ENCODE measurements at places on chromosomes 3 and 15. TPM values are rescaled to one million over a fixed set of nuclear protein-coding genes. Genes with fewer than 3 reads are reported as not detected.

The CHRFAM7A gene
- 1.0 TPM for total RNA-seq

The LRRC31 gene
- not detected for total RNA-seq

The SLC28A2 gene
- not detected for total RNA-seq

The LRRC2 gene
- total RNA-seq = not detected

The GOLGA8K gene
- total RNA-seq = 0.49 TPM

The ROBO2 gene
- total RNA-seq = not detected

The MESP2 gene
- not detected for total RNA-seq

The FANCD2OS gene
- total RNA-seq = not detected

DNA sequence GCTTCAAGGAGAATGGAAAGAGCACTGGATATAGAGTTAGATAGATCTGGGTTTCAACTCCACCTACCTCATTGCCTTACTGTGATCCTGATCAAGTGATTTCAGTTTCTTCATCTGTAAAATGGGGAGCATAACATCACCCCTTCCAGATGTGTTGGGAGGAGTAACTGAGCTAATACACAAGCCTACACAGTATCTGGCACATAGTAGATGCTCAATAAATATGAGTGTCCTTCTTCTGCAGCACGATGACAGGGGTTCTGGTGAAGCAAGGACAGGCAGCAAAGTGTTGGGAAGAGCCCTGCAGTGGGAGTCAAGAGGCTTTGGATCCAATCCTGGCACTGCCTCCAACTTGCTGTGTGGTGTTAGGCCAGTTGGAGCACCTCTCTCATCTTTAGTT, 270.0 kb downstream of the UACA start:
- no peak for DNase-seq
- no peak overlapping the region for H3K4me3 ChIP-seq
- peaks cover 20% of the 10 kb centered on the region for H3K27me3 ChIP-seq
- H3K36me3 ChIP-seq = no peaks in the 10 kb centered on the region
- H3K27ac ChIP-seq = peak overlapping the region; percentile 66

- H3K27me3 ChIP-seq = peaks cover 5% of the 10 kb centered on the region
- no peak for DNase-seq
- H3K27ac ChIP-seq = no peak overlapping the region
- H3K36me3 ChIP-seq = no peaks in the 10 kb centered on the region
- H3K4me1 ChIP-seq = no peaks in the 10 kb centered on the region
Observed at GRCh38 chr15:39327005-39327730, 253.7 kb upstream of the THBS1 start.

DNA sequence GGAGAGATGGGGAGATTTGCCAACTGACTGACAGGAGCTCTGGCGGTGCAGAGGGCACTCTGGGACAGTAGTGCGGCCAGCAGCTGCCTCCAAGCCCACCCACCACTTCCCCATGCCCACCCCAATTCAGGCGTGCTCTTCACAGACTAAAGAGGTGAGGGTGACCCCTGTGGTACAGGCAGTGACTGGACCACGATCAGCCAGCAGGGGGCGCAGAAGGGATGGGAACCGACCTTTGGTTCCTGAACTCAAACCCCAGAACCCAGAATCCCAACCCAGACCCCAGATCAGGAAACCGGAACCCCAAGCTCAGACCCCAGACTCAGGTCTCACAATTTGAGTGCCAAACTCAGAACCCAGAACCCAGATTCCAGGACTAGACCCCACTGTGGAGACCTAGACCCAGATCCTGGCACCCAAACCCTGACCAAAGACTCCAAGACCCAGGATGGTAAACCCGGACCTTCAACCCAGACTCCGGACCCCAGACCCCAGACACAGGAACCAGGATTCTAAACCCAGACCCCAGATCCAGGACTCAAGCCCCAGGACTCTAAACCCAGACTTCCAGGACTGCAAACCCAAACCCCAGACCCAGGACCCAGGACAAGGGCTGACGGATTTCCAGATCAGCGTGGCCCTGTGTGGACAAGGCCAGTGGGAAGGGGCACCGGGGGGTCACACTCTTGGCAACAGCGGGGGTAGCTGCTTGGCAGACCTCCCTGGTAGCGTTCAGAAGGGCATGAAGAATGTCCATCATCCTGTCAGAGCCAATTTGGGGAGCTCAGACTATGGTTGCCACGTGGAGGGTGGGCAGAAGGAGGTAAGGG, 3.7 kb upstream of the MYL3 start:
- H3K36me3 ChIP-seq = no peaks in the 10 kb centered on the region
- no peaks in the 10 kb centered on the region for H3K27me3 ChIP-seq
- peak; percentile 87 for DNase-seq
- H3K4me3 ChIP-seq = no peak overlapping the region

GRCh38 chr15:68518046-68518445, 60.7 kb upstream of the CORO2B start:
- peaks cover 8% of the 10 kb centered on the region for H3K27me3 ChIP-seq
- no peak for DNase-seq
- H3K36me3 ChIP-seq = no peaks in the 10 kb centered on the region
- no peak overlapping the region for H3K4me3 ChIP-seq
- H3K27ac ChIP-seq = no peak overlapping the region
- no peaks in the 10 kb centered on the region for H3K4me1 ChIP-seq

GRCh38 chr3:191859531-191859930, 398.6 kb downstream of the PYDC2 start:
- H3K4me3 ChIP-seq = no peak overlapping the region
- no peaks in the 10 kb centered on the region for H3K27me3 ChIP-seq
- no peaks in the 10 kb centered on the region for H3K36me3 ChIP-seq
- no peak for DNase-seq

- H3K27me3 ChIP-seq = peaks cover 7% of the 10 kb centered on the region
- H3K4me1 ChIP-seq = no peaks in the 10 kb centered on the region
- no peak overlapping the region for H3K4me3 ChIP-seq
- no peak overlapping the region for H3K27ac ChIP-seq
- no peak for DNase-seq
Observed at GRCh38 chr3:194287374-194287773, 63.8 kb downstream of the CPN2 start.

DNA sequence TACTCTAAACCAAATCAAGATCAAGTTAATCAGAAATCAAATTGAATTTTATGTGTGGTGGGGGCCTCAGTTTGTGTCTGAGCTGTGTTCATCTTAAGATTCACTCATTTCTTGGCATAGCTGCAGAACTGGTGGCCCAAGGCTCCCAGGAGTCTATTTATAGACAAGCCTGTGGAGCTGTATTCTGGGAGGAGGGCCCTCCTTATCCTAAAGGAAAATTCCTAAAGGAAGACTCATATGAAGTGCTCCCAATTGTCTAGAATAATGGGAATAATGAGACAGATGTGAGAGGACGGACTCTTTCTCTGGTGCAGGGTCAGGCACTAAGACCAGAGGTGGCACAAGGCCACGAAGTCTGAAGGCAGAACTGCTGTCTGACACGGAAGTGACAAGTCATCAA, 38.9 kb downstream of the C3orf85 start:
- H3K27me3 ChIP-seq = no peaks in the 10 kb centered on the region
- no peak overlapping the region for H3K27ac ChIP-seq
- no peaks in the 10 kb centered on the region for H3K4me1 ChIP-seq
- H3K36me3 ChIP-seq = no peaks in the 10 kb centered on the region

DNA sequence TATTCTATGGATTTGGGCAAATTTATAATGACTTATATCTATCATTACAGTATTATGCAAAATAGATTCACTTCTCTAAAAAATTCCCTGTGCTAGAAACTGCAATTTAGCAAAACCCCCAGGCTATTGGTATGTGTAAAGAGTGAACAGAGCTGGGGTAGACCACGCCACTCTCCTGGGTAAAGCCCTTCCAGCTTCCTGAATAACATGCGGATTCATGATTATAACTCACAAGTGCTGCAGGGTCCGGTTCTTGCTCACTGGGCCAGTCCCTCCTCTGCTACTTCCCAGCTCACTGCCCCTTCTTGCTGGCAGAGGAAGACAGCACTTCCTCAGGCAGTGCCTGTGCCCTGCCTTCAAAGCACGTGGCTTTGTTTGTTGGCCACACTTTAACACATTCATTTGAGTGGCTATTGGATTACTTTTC, 4.1 kb downstream of the CD80 start:
- no peaks in the 10 kb centered on the region for H3K27me3 ChIP-seq
- DNase-seq = no peak
- no peak overlapping the region for H3K27ac ChIP-seq
- H3K4me1 ChIP-seq = peaks cover 36% of the 10 kb centered on the region
- peaks cover 16% of the 10 kb centered on the region for H3K36me3 ChIP-seq

- H3K27me3 ChIP-seq = peaks cover 7% of the 10 kb centered on the region
- no peaks in the 10 kb centered on the region for H3K4me1 ChIP-seq
- no peak overlapping the region for H3K27ac ChIP-seq
- H3K4me3 ChIP-seq = no peak overlapping the region
- DNase-seq = peak; percentile 39
- H3K36me3 ChIP-seq = no peaks in the 10 kb centered on the region
Observed at GRCh38 chr3:87771337-87772192, 287.2 kb downstream of the CGGBP1 start.

DNA sequence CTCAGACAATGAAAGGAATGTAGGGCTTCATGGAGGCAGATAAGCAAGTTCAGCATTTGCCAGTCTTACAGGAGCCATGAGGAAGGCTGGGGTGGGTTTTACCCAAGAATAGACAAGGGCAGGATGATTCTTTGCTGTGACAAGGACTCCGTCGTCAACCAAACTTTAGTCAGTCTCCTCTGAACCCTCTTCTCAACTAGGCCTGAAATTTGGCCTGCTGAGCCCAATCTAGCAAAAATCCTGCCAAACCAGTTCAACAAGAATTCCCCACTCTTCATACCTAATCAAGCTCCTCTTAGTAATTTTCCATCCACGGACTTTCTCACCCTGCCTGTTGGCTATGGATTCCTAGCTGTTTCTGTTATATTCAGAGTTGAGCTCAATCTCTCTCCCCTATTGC, 280.5 kb downstream of the TBL1XR1 start:
- no peak overlapping the region for H3K27ac ChIP-seq
- no peaks in the 10 kb centered on the region for H3K4me1 ChIP-seq
- DNase-seq = no peak
- no peaks in the 10 kb centered on the region for H3K27me3 ChIP-seq

DNA sequence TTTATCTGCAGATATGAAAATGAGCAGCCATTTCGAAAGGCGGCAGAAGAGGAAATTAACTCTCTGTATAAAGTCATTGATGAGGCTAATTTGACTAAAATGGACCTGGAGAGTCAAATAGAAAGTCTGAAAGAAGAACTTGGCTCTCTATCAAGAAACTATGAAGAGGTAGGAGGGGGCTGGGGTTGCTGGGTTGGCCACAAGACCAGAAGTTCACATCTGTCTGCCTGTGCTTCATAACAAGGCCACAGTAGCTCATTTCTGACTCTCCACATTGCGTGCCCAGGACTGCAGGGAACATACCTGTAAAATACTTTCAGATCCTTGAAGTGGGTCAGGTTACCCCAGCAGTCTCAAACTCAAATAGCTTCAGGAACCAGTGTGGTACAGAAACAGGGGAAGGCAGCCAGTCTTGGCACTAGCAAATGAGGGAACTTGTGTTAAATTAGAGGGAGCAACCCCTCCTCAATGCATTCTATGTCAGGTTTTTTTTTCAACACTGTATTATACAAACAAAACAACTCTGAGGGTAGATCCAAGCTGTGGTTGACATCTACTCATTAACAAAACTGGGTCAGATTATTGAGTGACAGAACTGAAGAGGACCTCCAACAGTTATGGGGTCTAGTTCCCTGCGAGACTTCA, 48.7 kb downstream of the BFSP2 start:
- no peak overlapping the region for H3K4me3 ChIP-seq
- peaks cover 23% of the 10 kb centered on the region for H3K4me1 ChIP-seq
- no peaks in the 10 kb centered on the region for H3K27me3 ChIP-seq
- no peaks in the 10 kb centered on the region for H3K36me3 ChIP-seq
- DNase-seq = peak; percentile 77

- H3K27ac ChIP-seq = peak overlapping the region; percentile 89
- peaks cover 11% of the 10 kb centered on the region for H3K36me3 ChIP-seq
- peaks cover 79% of the 10 kb centered on the region for H3K4me1 ChIP-seq
- peak overlapping the region; percentile 49 for H3K4me3 ChIP-seq
- H3K27me3 ChIP-seq = no peaks in the 10 kb centered on the region
Observed at GRCh38 chr15:34329006-34329405, 8.6 kb downstream of the SLC12A6 start.

GRCh38 chr3:10249833-10250232, 1.6 kb downstream of the TATDN2 start:
- peaks cover 77% of the 10 kb centered on the region for H3K36me3 ChIP-seq
- H3K27me3 ChIP-seq = no peaks in the 10 kb centered on the region
- peak overlapping the region; percentile 98 for H3K27ac ChIP-seq
- peaks cover 52% of the 10 kb centered on the region for H3K4me1 ChIP-seq

DNA sequence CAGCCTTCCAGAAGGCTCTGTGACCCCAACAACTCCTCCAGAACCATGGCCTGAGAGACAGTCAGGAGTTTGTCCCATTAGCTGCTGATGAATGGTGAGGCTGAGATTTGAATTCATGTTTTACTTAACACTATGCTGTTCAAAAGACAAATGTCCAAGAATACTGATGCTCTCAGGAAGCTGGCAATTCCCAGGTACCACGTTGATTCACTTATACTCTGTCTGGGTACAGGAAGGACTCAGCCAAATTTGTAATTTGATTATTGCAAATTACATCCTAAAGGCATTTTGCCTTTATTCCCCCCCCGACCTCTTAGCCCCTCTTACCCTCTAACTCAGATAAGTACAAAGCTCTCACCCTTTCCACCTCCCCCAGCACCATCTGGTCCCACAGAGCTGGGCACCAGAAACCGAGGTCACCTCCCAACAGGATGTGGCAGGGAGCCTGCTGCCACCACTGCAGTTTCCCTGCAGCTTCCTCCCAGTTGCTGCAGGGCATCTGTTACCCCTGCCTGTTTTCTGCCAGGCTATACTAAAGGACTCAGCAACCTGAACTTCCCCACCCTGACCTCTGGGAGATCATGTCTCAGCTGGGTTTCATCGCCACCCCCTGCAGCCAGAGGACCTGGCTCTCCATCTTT, 33.6 kb downstream of the EAF1 start:
- no peaks in the 10 kb centered on the region for H3K27me3 ChIP-seq
- peaks cover 19% of the 10 kb centered on the region for H3K4me1 ChIP-seq
- H3K4me3 ChIP-seq = no peak overlapping the region
- no peak overlapping the region for H3K27ac ChIP-seq
- peak; percentile 16 for DNase-seq
- no peaks in the 10 kb centered on the region for H3K36me3 ChIP-seq

- no peaks in the 10 kb centered on the region for H3K4me1 ChIP-seq
- H3K36me3 ChIP-seq = no peaks in the 10 kb centered on the region
- DNase-seq = no peak
- H3K4me3 ChIP-seq = no peak overlapping the region
Observed at GRCh38 chr3:135103917-135104316, 308.9 kb downstream of the EPHB1 start.

GRCh38 chr3:134567605-134568004, 81.7 kb downstream of the CEP63 start:
- no peak for DNase-seq
- peaks cover 14% of the 10 kb centered on the region for H3K36me3 ChIP-seq
- no peak overlapping the region for H3K4me3 ChIP-seq
- no peaks in the 10 kb centered on the region for H3K4me1 ChIP-seq

GRCh38 chr3:149600634-149601033, 57.2 kb downstream of the WWTR1 start:
- H3K36me3 ChIP-seq = no peaks in the 10 kb centered on the region
- DNase-seq = no peak
- peaks cover 2% of the 10 kb centered on the region for H3K27me3 ChIP-seq
- no peaks in the 10 kb centered on the region for H3K4me1 ChIP-seq
- H3K27ac ChIP-seq = no peak overlapping the region
- H3K4me3 ChIP-seq = no peak overlapping the region

GRCh38 chr3:58251631-58252035, 14.0 kb downstream of the ABHD6 start:
- H3K27me3 ChIP-seq = no peaks in the 10 kb centered on the region
- DNase-seq = no peak
- H3K36me3 ChIP-seq = no peaks in the 10 kb centered on the region
- H3K27ac ChIP-seq = no peak overlapping the region
- peaks cover 8% of the 10 kb centered on the region for H3K4me1 ChIP-seq
- no peak overlapping the region for H3K4me3 ChIP-seq

GRCh38 chr15:80404057-80404760, at the start of gene ARNT2:
Gene ARNT2, plus strand, starts transcription at chr15:80404382. Its CDS starts 134 bp downstream, at chr15:80404516.
- peaks cover 56% of the 10 kb centered on the region for H3K27me3 ChIP-seq
